ENCODE measurements at places on chromosomes 7 and 10.

DNA sequence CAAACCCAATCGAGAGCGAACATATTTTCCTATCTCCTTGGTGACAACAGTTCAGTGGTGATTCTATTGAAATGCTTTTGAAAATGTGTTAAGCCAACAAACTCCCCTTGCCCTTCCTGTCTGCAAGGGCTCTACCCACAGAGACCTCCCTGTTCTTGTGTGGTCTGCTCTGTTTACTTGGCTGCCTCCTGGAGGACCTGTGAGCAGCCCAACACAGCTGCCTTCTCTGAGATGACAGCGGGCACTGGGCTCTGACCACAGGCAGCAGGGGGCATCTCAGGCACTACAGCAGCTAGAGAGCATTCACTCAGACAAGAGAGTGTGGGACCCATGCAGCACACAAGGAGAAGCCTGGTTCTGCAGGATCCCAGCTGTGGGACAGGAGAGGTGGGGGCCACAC lies 416.4 kb downstream of the TCERG1L start:
- no peak for DNase-seq

DNA sequence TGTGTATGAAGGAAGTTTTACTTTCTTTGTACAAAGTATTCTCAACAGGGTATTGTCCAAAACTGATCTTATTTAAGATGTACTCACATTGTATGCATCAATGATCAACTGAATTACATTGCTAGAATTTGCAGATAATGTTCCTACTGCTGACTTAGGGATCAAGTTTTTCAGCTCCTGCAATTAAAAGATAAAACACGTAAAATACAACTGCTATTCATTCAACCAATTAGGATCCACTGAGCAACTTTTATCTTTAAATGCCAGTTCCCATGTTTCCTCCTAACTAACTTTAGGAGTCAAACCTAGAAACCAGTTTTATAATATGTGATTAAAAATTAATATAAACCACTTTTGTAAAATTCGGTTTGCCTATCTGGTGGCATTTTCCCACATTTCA lies 35.9 kb downstream of the ITGB1 start:
- DNase-seq = no peak

DNA sequence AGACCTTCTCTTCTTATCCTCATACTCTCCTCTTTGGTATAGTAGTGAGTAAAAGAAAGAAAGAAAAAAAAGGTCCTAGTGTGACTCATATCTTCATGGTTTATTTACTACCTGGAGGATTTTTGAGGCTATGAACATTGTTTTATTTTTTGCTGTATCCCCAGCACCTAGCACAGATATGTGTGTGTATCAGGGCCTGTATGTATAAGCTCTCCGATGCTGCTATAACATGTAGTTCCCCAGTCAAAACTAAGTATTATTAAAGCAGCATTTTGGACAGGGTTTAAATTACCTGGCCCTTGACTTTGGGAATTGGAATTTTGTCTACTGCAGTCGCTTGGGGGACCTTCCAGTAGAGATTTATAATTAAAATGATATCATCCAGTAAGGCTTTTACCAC lies 46.3 kb downstream of the PYROXD2 start:
- no peak for DNase-seq

GRCh38 chr10:7634142-7634894 lies 32.4 kb downstream of the ITIH5 start:
- no peak for DNase-seq

- DNase-seq = no peak
Observed at GRCh38 chr7:97479740-97480290, 252.1 kb upstream of the TAC1 start.

DNA sequence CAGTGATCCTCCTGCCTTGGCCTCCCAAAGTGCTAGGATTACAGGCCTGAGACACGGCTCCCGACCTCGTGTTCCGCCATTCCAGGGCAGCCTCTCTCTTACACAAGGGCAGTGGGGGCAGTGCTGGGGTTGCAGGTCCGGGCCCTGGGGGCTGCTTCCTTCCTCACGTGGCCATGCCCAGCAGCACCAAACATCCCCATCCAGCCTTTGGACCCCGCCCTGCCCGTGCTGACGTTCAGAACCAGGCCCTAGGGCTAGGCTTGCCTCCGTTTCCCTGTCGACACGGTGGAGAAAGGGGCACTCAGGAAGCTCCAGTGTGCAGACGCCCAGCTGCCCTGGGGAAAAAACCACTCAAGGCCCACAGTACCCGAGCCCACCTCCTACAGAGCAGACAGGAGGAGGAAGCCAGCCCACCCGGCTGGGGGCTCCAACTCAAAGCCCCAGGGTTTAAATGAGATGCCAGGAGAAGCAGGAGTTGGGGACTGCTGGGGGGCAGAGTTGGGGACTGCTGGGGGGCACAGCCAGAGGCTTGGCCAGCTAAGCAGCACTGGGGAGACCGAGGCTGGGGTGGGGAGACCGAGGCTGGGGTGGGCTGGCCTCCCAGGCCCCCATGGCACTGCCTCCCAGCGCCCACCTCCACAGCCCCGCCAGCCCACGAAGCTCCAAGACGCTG lies 35.9 kb downstream of the ADAP1 start:
- no peak for DNase-seq

- DNase-seq = no peak
Observed at GRCh38 chr10:91210435-91210834, 10.0 kb upstream of the PCGF5 start.

DNA sequence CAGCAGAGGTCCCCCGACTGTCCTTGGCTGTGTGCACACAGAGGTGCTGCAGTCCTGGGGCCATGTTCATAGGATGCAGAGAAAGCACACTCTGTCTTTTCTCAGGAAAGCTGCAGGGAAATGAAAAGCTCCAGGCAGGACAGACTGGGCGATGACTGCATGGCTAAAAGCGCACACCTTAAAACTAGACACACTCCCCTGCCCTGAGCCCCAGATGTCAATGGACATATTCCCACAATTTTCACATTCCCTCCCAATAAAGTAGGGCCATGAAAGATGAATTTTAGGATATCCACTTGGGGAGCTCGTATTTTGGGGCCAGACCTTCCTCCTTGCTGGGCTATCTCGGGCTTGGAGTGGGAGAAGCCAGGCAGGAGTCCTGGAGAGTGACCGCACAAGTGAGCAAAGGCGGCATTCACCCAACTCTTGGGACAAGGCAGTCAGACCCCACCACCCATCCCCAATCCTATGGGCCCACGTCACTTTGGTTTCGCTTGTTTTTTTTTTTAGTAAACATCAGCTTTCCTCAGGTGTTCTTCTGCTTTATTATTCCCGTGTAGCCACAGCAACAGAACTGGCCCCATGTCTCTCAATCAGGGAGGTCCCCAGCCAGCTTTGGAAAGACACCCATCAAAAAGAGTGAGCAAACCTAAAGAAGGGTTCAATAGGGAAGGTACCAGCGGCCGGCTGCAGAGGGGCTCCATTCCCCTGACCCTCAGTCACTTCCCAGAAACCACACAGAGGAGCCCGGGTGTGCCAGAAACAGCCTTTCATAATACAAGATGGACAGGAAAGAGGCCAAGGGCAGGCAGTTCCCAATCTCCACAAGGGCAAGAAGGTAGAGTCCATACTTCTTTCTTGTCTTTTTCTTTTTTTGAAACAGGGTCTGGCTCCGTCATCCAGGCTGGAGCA lies 12.7 kb downstream of the GPRIN2 start:
- no peak for DNase-seq
